ENCODE measurements at places on chromosomes 1 and 21. TPM values are rescaled to one million over a fixed set of nuclear protein-coding genes. Genes with fewer than 3 reads are reported as not detected.

The CNKSR1 gene
- 2.6 TPM for total RNA-seq

The TDRKH gene
- total RNA-seq: 6.2 TPM

The GRHL3 gene
- total RNA-seq: not detected

The TPTE gene
- 0.28 TPM for total RNA-seq

GRCh38 chr21:27513825-27514224, 546.9 kb upstream of the ADAMTS5 start:
- no peaks in the 10 kb centered on the region for H3K27me3 ChIP-seq
- H3K27ac ChIP-seq: no peak overlapping the region
- no peaks in the 10 kb centered on the region for H3K36me3 ChIP-seq

The MTARC1 gene
- total RNA-seq: 1.5 TPM

The CD1E gene
- 0.34 TPM for total RNA-seq

The SHISA4 gene
- 3.8 TPM for total RNA-seq

GRCh38 chr1:226433341-226433720, 25.4 kb upstream of the PARP1 start:
- no peaks in the 10 kb centered on the region for H3K36me3 ChIP-seq
- no peak overlapping the region for H3K27ac ChIP-seq
- no peaks in the 10 kb centered on the region for H3K4me1 ChIP-seq
- no peak overlapping the region for H3K4me3 ChIP-seq
- no peaks in the 10 kb centered on the region for H3K27me3 ChIP-seq
- DNase-seq: peak; percentile 41

DNA sequence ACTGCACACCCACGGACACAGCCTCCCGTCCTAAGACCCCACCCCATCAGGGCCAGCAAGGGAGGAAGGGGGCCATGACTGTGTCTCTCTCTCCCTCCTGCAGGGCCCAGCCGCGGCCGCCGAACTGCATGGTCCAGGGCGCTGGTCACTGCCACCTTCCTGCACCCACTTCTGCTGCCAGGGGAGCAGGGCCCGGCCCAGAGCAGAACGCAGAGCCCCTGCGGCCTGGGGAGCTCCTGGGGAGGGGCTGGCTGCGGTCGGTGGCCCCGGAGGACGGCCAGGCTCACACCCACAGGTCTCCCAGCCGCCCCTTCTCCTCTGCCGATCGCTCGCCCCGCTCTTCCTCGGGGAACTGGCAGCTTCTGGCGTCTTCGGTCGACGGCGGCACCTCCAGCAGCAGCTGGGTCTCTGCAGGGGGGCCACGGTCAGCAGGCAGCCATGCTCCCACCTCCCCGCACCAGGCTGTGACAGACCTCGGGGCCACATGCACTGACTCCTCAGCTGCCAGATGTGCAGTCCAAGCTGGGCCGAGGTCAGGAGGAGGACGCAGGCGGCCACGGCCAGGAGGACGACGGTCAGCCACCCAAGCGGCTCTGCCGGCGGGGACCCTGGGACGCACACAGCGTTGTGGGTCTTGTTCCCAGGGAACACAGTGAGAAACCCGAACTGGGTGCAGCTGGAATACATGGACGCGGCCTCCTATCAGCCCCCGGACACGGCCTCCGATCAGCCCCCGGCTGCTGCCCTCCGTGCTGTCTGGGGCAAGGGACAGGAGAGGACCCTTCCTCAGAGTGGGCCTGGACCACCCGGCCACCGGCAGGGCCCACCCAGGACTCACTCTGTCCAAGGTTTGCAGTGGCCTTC, 2.6 kb downstream of the TNFRSF18 start:
- no peak overlapping the region for H3K27ac ChIP-seq
- no peaks in the 10 kb centered on the region for H3K36me3 ChIP-seq
- DNase-seq: no peak
- peaks cover 42% of the 10 kb centered on the region for H3K4me1 ChIP-seq
- H3K4me3 ChIP-seq: no peak overlapping the region
- H3K27me3 ChIP-seq: peaks cover 6% of the 10 kb centered on the region

The FCGR1A gene
- total RNA-seq: not detected

GRCh38 chr1:173164686-173165085, 42.4 kb downstream of the TNFSF4 start:
- H3K27me3 ChIP-seq: no peaks in the 10 kb centered on the region
- H3K36me3 ChIP-seq: no peaks in the 10 kb centered on the region
- H3K27ac ChIP-seq: no peak overlapping the region

All from SJCRH30 (cell line).